ENCODE measurements at places on chromosomes 4 and X.

DNA sequence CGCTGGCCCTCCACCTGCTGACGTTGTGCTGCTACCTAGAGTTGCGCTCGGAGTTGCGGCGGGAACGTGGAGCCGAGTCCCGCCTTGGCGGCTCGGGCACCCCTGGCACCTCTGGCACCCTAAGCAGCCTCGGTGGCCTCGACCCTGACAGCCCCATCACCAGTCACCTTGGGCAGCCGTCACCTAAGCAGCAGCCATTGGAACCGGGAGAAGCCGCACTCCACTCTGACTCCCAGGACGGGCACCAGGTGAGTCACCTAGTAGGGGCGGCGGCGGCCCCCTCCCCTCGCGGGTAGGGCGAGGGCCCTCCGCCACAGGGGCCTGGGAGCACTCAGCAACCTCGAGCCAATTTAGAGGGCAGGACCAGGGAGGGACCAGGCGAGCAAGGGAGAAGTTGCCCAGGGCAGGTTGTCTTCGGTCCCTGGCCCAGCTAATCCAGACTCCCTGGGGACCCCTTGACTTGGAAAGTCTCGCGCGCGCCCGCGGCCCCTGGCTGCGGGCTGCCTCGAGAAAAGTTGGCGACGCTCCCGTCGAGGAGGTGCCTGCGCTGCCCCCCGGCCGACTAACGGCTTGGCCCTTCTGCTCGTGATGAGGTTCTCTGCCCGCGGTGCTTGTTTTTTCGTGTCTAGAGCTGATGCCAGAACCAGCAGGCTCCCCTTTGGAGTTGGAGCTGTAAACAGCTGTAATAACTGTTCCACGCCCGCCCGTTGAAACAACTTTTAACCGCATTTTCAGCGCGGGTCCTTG, 717 bp downstream of the EDA start:
- no peak for DNase-seq

DNA sequence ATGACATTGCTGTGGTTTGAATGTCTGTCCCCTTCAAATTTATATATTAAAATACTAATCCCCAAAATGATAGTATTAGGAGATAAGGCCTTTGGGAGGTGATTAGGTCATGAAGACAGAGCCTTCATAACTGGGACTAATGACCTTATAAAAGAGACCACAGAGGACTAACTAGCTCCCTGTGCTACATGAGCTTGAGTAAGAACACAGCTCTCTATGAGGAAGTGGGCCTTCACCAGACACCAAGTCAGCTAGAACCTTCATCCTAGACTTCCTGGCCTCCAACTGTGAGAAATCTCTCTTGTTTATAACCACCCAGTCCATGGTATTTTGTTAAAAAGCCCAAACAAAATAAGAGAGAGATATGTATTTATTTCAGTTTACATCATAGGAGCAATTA, 242.2 kb upstream of the CTSO start:
- DNase-seq = no peak

DNA sequence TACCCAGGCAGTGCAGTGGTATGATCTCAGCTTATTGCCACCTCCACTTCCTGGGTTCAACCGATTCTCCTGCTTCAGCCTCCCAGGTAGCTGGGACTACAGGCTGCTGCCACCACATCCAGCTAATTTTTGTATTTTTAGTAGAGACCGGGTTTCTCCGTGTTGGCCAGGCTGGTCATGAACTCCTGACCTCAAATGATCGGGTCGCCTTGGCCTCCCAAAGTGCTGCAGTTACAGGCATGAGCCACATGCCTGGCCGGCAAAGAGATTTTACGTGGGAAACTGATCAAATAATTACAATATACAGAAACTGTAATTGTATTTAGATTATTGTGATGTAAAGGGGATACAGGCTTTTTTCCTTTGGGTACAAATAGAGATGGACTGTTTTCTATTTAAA, 33.7 kb downstream of the RBPJ start:
- DNase-seq = no peak

DNA sequence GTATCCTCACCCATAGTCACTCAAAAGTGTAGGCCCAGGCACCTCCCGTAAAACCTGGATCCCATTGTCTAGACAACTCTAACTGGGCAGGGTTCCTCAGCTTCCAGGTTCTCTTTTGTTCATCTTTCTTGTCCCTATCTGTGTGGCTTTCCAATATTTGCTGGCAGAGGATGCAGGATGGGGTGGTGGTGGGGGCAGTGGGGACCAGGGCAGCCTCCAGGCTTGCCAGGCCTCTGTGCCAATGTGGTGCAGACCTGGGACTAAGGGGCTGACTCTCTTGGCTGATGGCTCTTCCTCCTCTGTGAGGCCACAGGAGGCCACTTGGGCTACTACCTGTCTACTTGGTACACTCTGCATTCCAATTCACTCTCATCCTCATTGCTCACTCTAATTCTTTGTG, 76.4 kb downstream of the NBDY start:
- DNase-seq = no peak

DNA sequence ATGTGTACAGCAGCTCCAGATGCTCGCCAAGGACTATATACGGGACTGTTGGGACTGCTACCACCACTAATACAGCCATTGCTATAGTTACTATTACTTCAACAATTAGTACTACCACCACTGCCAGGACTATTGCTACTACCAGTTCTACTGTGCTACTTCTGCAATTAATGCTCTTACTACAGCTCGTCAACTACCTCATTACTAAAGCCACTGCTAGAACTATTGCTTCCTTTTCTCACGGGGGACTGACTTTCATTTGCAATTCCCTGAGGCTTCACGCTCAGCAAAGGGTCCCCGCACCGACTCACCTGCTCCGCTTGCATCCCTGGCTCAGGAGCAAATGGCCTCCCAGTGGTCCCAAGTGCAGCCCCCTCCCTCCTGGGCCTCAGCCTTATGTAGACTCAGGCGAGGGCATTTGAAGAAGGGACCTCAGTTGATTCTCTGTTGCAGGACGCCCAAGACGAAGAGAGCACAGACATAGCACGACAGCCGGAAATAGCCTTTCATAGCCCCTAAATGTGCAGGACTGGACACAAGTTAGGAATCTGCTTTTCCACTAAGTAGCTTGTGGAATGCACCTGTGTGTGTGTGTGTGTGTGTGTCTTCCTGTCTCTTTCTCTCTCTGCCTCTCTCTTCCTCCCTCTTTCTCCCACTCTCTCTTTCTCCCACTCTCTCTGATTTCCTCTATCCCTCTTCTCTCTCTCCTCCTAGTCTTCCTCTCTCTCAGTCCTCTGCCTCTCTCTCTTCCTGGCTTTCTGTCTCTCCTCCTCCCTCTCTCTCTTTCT, 294.8 kb downstream of the ASMT start:
- no peak for DNase-seq
